Renal cortical epithelial cell (primary cell): ENCODE measurements at places on chromosomes 7 and 10.

GRCh38 chr7:44581879-44582603, at the start of gene TMED4:
Gene TMED4 (minus strand): TSS chr7:44582231. CDS start chr7:44582206, 25 bp downstream.
- DNase-seq = peak; percentile 95

- DNase-seq = peak; percentile 92
Measured at GRCh38 chr7:101077303-101078086, 7.8 kb upstream of the TRIM56 start.

DNA sequence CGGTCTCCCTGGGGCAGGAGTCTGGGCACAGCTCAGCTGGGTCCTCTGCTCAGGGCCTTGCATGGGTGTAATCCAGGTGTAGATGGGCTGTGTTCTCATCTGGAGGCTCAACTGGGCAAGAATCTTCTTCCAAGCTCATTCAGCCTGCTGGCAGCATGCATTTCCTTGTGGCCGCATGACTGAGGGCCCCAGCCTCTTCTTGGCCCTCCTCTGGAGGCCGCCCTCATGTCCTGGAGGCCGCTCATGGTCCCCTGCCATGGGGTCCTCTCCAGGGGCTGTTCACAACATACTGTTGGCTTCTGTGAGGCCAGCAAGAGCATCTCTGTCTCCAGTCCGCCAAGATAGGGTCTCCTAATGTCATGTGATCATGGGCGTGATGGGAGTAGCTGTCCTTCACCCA, 437.5 kb upstream of the FOXK1 start:
- DNase-seq = no peak

- peak; percentile 100 for DNase-seq
Measured at GRCh38 chr10:126459878-126460481, 71.7 kb upstream of the ADAM12 start.

DNA sequence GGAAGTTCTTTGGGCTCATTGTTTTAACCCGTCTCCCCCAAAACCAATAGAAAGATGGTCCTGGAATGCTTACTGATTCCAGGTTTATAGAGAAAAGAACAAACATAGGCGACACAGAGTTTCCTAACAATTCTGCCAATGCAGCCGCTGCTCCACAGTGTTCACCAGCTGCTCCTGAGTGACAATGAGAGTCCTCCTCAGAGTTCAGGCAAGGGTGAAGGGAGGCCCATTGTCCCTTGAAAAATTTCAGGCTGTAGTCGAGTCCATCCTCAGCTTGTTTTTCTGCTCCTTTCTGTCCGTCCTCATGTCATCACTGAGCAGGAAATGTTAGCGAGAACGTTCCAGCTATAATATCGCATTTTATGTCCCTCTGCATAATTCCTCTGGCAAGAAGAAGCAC, 537.6 kb downstream of the TCERG1L start:
- no peak for DNase-seq

DNA sequence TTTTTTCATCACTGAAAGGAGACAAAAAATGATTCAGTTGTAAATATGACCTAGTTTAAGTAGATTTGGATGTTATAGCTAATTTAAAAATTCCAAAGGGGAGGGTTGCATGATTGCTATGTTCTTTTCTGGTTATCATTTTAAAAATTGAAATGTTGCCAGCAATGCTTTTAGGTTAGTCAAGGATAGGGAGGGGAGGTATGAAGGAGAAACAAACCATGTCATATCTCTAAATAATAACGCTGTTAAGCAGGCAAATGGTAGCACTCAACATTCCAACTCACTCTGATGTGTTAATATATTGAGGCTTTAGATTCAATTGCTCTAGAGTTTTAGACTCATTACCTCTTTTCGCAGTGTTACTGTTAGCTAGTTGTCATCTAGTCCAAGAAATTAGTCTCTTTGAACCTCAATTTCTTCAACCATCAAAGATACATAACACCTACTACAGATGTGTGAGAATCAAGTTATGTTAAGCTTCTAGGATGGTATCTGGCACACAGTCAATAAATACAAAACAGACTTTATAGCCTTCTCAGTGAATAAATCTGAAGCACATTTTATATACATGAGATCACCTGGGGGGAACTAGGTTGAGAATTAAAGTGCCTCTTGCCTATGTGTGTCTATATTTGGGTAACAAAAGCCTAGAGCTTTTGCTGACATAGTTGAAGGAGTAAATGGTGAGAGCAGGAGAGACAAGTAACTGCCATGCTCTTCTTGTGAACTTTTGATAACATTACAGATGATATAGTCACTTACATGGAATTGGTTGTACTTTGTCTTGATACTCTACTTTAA, 124.9 kb downstream of the CSTF2T start:
- peak; percentile 27 for DNase-seq

DNA sequence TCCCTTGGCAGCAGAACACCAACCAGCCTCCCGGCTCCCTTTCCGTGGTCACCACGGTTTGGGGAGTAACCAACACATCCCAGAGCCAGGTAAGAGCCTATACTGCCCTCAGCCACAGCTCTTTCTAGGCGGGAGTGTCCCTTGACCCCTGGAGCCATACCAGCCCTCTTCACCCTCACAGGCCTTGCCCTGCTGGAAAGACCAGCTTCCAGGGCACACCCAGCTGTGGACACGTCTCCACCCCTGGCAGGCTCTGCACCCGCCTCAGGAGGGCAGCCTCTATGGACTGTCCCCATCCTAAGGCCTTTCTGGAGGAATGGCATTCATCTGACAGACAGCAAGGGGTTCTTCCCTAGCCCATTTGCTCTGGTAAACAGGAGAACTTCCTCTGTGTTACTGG, 57.5 kb upstream of the PPIF start:
- DNase-seq = no peak

DNA sequence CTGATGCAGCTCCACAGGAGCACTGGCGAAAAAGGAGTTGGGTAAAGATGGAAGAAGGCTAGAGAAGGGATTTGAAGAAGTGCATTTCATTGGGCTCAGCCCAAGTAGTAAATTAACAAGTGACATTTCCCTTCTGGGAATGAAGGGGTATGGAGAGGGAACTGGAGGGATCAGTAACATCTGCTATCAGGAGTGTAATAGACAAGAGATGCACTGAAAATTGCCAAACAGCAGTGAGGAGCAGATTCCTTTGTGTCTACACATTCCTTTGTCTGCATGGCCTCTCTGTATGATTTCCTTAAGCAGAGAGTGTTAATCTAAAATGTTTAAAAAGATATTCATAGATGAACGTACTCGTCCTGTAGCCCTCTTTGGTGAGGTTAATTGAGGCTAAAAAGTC, 148.2 kb upstream of the FERD3L start:
- no peak for DNase-seq

DNA sequence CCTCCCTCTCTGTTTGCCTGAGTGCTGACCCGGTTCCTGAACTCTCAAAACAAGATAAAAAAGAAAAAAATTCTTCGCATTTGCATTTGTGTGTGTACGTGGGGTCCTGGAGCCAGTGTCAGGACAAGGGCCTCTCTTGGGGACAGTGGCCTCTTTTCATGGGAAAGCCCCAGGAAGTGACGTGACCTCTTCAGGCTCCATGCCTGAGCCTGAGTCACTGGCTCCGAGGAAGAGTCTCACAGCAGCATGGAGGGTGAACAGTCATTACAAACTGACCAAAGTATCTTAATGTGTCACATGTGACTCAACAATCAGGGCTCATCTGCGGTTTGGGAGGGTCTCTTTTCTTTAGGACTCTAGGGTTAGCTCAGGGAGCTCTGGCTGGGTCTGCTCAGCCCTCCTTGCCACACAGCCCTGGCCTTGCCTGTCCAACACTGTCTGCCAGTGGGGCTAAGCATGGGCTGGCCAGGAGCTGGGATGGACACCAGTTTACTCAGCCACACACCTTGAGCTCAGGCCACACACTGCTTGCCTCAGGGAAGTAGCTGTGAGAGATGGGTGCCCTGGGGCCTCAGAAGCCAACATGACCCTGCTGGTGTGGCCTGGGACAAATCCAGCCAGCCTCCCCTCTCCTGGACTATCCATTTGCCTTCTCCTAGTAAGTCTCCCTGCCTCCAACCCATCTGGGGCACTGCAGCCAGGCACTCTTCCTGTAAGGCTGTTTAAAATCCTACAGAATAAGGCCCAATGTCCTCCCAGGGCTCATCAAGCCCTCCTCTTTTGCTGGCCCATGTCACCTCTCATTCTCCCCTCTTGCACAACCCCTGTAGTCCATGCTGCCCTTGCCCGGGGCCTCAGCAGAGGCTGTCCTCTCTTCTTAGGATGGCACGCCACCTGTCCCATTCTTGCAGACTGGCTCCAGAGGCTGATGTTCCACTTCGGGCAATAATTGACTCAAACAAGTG, 10.5 kb downstream of the TMEM273 start:
- DNase-seq = peak; percentile 88

DNA sequence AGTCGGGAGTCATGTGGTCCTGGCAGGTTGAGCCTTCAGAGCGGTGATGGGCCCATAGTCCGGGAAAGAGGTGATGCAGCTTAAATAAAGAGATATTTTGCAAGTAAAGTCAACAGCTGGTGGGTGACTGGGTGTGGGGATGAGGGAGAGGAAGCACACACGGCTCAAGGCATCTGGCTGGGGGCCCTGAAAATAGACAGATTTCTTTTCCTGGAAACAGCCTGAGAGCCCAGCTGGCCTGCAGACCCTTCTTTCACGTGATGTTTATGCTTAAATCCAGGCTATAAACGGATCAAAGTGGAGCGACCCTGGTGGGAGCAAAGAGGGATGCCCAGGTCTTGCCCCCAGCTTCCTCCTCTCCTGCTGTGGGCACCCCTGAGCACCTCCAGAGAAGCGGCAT, 149.1 kb downstream of the TEX36 start:
- no peak for DNase-seq

GRCh38 chr10:69802424-69803161, 887 bp downstream of the COL13A1 start:
- no peak for DNase-seq

DNA sequence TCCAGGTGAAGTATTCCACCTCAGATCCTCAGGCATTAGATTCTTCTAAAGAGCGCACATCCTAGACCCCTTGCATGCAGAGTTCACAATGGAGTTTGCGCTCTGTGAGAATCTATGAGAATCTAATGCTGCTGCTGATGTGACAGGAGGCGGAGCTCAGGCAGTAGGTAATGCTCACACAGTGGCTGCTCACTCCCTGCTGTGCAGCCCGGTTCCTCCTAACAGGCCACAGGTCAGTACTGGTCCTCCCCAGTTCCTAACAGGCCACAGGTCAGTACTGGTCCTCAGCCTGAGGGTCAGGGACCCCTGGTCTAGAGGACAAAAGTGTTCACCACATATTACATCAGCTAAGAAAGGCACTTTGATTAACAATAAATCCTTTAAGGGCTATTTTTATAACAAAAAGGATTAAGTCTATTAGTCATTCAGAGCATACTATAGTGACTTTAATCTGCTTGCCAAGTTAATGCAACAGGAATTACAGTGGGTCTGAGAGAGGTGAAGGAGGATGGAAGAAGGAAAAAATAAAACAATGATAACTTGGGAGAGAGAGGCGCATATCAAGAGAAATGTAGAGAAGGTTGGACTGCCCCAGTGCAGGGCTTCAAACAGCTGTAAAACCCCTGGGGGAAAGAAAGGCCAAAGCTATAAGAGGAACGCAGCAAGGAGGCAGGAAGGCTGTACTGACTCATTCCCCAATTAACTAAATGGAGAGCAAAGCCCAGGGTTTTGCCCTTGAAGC, 49.2 kb downstream of the CUL2 start:
- peak; percentile 49 for DNase-seq

GRCh38 chr7:78247910-78248689, 449.5 kb downstream of the PHTF2 start:
- no peak for DNase-seq

DNA sequence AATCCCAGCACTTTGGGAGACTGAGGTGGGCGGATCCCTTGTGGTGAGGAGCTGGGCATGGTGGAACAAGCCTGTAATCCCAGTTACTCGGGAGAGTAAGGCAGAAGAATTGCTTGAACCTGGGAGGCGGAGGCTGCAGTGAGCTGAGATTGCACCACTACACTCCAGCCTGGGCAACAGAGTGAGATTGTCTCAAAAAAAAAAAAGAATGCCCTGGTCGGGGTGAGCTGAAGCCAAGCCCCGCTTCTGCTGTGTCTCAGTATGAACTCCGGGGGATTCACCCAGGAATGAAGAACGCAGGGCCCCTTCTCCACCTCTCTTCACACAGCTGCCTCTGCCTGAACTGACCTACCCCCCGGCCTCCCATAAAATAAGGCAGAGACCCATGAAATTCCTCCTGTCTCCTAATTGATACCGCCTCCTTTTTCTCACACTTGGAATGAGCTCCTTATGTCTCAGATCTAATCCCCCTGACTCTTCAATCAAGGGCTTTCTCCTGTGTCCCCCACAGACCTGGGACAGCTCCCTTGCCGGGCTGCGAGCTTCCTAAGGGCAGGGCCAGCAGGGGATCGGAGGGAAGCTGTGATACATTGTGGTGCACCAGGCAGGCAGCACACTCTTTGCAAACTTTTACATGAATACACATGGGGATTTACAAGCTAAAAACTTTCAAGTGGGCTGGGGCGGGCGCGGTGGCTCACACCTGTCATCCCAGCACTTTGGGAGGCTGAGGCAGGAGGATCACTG, 911 bp upstream of the ZP3 start:
- DNase-seq = peak; percentile 11

GRCh38 chr10:30313579-30314350, 35.3 kb downstream of the MTPAP start:
- DNase-seq = no peak

- DNase-seq = no peak
Measured at GRCh38 chr7:105618016-105618296, 36.7 kb upstream of the EFCAB10 start.

- DNase-seq = peak; percentile 100
Measured at GRCh38 chr7:134646425-134647305, at the start of gene BPGM. Gene BPGM (plus strand): TSS chr7:134646853. CDS start chr7:134661508, 14,655 bp downstream.

DNA sequence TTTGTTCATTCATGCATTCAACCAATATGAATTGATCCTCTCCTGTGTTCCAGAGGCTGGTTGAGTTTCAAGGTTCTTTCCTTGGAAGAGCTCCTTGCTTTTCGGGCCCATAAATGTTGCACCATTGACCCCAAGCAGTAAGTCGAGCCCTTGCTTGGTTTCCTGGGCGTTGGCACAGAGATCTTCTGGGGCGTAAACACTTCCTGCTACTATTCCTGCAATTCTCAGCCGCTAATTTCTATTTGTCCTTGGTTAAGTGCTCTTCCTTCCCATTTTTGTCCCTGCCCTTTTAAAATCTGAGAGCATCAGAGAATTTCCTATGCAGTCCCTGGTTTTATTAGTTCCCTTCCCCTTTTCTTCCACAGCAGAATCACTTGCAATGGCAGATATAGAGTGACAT, 44.1 kb upstream of the ADRB1 start:
- no peak for DNase-seq

- DNase-seq = peak; percentile 98
Measured at GRCh38 chr7:132065193-132065988, 509.0 kb upstream of the PODXL start.

- DNase-seq = no peak
Measured at GRCh38 chr10:69956741-69957230, 95.9 kb upstream of the MACROH2A2 start.
